ENCODE measurements at places on chromosomes 5 and 9.

- no peak for DNase-seq
Measured at GRCh38 chr9:98774746-98775145, 21.6 kb downstream of the ANKS6 start.

DNA sequence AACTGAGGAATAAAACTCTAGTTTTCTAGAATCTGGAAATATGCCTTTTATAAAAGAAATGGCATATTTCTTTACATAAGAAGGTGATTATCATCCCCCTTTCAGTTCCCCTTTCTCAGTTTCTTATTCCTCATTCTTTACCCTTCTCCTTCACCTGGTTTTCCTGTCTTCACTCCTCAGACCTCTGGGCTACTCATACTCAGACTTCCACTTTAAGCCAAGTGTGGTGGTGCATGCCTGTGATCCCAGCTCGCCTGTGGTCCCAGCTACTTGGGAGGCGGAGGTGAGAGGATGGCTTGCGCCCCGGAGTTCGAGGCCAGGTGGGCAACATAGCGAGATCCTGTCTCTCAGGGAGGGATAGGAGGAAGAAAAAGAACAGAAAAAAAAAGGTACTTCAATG lies 57.2 kb downstream of the RANBP6 start:
- no peak for DNase-seq

- DNase-seq = no peak
Measured at GRCh38 chr9:114855488-114855887, 49.6 kb upstream of the TNFSF15 start.

DNA sequence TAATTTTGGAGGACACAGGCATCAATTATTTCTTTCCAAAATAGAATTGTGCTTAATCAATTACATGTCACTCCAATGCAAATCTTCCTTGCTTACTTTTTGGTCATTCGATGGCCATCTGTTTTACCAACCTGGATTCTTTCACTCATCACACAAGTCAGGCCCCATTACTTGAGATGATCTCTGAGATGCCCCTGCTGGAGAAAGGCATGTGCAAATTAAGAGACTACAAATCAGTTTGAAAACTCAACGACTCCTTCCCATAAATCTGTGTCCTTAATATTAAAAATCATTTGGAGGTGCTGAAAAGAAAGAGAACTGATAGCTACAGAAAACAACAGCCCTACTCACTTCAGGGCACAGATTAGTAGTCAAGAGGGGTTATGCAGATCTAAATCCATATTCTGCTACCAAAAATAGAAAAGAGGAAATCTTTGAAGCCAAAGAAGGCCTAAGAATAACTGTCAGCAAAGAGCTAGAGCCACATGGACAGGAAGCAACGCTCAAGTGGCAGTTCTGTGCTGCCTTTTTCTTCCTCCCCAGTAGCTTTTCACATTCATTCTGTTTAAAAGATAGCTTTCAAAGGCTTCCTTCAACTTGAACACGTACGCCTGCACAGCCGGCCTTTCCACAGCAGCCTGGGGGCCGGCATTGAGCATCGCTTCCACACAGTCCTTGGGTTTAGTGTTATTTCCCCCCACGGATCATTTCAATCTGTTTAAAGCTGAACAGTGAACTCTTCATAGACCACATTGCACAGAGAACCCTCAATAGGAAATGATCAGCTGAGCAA lies 79.3 kb upstream of the MAP3K1 start:
- DNase-seq = no peak

DNA sequence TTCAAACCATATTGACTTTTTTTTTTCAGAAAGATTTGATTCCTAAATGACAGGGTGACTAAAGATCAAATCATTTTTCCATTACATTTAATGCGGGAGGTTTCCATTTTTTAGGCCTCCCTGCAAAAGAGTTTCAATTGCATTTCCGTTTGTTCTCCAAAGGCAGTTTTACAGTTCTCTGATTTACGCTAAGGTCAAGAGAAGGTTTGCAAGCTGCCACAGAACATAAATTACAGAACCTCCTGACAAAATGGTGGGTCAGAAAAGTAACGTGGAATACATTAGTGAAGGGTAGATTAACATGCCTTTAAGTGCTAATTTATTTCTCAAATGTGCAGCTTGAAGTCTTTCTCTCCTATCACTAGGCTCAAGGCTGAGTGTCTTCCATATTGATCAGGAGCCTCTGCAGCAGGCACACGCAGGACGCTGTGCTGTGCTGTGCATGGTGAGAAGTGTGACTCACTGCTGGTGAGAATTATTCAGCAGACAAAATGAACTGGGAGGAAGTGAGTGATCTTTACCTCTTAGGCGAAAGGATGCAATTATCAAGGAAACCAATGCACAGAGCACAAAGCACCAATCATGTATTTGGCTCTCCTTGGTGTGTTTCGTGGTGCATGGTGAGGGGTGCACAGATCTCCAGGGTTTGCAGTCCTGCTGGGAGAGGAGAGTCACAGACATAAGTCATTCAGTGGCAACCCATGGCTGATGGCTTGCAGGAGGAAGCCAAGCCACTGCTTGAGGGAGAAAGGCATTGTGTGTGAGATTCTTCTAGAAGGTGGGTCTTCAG lies 136.3 kb downstream of the TENT4A start:
- DNase-seq = no peak

- no peak for DNase-seq
Measured at GRCh38 chr5:122517091-122517490, 205.1 kb downstream of the SNCAIP start.

GRCh38 chr5:58255386-58255785 lies 204.5 kb downstream of the PLK2 start:
- DNase-seq = no peak

DNA sequence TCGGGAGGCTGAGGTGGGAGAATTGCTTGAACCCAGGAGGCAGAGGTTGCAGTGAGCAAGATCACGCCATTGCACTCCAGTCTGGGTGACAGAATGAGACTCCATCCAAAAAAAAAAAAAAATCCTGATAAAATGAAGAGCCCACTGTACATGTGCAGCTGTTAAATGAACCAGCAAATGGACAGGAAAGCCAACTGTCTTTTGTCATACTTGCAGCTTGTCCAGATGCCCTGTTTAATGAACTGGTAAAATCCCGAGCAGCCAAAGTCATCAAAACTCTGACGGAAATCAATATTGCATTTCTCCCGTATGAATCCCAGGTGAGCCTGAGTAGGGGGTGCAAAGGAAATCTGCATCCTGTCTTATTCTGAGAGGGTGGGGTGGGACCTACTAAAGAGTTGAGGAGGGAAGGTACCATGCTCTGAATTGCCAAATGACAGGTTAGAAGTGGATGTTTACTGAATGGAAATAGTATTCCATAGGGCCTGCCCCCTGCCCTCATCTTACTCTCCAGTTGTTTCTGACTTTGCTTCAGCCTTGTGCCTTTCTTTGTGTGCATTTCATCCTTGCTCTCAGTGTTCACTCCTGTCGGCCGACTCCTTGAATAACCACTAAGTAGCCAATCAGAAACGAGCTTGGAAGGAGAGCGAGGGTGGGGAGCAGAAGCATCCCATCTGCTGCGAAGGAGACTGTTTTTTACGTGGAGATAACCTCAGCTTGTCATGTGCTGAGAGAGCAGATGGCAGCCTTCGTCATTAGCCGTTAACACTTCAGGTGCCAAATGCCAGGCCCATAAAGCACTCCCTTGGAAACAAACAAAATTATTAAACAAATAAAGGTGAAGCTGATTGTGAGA lies 45.7 kb upstream of the CFAP157 start:
- DNase-seq = no peak

- DNase-seq = no peak
Measured at GRCh38 chr5:169933616-169934015, 46.7 kb downstream of the INSYN2B start.

- DNase-seq = no peak
Measured at GRCh38 chr9:74824654-74825053, 63.1 kb downstream of the TRPM6 start.

- DNase-seq = no peak
Measured at GRCh38 chr5:132953710-132954109, 9.7 kb downstream of the AFF4 start.

- DNase-seq = no peak
Measured at GRCh38 chr5:62287237-62287636, 18.8 kb upstream of the KIF2A start.

- DNase-seq = no peak
Measured at GRCh38 chr9:89771205-89771604, 166.4 kb downstream of the GADD45G start.

DNA sequence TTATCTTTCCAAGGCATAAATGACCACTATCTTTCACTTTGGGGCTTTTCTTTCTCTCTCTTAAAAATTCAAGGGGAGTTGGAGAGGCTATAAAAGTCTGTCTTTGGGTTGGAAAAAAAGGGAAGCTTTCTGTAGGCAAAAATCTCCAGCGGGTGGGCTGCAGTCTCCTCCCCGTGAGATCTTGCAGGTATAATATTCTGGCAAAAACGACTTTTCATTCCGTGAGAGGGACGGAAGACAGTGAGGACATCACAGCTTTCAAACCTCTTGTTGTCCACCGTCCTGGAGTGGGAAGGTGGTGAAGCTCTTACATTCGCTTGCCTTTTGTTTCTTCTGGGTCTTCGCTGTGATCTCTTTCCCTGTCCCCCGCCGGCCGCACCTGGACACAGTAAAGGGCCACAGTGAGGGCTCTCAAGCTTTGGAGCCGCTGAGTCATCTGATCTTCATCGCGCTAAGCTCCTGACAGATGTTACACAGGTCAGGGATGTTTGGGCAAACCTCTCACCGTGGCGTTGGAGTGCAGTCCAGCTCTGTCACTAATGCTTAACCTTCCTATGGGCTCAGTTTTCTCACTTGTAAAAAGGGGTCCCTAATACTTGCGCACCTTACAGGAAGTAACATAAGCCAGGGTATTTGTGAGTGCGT lies 61.9 kb upstream of the MEGF10 start:
- no peak for DNase-seq

GRCh38 chr9:35861161-35861897 lies 8.9 kb downstream of the OR13J1 start:
- DNase-seq = no peak

DNA sequence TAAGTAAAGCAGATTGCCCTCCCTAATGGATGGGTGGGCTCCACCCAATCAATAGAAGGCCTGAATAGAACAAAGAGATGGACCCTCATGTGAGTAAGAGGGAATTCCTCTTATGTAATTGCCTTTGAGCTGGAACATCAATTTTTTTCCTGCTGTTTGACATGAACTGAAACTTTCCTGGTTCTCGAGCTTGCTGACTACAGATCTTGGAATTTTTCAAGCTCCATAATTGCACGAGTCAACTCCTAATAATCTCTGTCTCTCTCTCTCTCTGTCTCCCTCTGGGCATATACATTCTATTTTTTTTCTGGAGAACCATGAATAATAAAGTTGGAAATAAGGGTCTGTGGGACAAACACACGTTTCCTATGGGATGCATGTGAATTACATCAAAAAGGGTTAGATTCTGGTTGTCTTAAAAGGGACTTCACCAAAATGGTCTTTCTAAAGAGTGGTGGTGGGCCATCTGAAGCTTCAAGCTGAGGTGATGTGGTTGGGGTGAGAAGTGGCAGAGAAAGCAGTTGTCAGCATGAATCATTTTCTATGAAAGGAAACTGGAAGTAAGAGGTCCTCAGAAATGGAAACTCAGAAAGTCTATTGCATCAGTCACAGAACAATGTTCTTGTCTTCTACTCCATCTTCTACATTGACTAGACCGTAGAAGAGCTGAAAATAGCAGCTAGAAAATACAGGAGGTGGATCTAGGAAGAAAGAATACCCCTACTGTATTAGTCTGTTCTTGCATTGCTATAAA lies 47.0 kb upstream of the HOMER1 start:
- DNase-seq = no peak

GRCh38 chr5:133750356-133750755 lies 138.0 kb upstream of the FSTL4 start:
- no peak for DNase-seq

GRCh38 chr9:106619211-106619610 lies 243.8 kb upstream of the ZNF462 start:
- DNase-seq = no peak

DNA sequence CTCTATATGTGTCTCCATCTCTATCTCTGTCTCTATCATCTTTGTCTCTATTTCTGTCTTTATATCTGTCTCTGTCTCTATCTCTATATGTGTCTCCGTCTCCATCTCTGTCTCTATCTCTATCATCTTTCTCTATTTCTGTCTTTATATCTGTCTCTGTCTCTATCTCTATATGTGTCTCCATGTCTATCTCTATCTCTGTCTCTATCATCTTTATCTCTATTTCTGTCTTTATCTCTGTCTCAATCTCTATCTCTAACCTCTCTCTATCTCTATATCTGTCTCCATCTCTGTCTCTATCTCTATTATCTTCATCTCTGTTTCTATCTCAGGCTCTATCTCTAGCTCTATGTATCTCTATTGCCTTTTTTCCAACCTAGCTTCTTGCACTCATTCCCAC lies 37.0 kb downstream of the IRX4 start:
- no peak for DNase-seq

DNA sequence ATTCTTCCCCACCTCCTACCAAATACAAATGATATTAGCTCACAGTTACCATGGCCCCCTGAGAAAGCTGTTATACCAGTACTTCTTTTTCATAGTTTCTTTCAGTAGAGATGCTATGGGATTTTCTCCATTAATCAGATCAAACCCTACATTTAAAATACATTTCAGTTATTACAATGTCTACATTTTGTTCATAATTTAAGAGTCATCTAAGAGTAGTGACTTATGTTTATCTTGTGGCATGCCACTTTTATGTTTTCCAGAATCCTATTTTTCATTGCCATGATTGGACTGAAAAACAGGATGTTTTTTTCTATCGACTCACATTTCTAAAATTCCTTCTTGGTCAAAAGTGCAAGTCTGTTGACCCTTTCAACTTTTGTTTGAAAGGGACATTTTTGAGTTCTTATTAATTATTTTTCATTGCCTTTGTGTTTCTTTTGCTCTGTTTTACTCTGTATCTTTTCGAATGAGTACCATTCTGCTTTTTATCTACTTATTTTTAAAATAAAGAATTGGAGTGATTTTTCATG lies 77.4 kb upstream of the ANXA1 start:
- no peak for DNase-seq

DNA sequence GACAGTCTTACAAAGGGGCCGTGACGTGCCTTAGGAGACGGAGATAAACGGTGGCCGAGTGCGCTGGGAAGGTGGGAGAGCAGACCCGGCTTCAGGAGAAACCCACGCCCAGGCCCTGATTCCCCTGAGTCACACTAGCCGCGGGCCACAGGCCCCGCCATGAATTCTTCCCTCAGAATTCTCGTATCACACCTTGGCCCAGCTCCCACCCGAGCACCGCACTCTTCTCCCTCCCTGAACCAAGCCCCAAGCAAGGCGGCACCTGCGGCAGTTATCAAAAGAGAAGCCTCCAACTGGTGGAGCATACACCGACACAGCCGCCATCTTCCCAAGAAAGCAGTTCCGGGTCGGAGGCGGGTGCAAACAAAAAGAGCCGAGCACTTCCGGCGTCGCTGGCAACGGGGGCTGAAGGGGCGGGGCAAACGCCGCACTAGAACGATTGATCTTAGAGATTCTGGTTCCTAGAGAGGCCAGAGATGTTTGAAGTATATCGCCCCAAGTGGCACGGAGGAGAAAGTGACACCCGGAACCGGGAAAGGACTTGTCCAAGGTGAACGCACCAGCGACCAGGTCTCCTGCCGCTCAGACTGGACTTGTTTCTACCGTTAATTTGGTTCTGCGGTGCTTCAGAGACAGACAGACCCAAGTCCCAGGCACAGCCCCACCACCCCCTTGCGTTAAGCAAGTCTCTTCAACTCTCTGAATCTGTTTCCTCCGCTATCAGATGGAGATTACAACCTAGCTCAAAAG lies at the start of gene PSMB7:
TSS of gene PSMB7 (minus strand) at position 341 of the 750 bp plus-strand sequence. CDS start at position 324, 17 bp downstream.
- peak; percentile 84 for DNase-seq

Data from esophagus squamous epithelium (tissue), 5 donors.